ENCODE measurements at places on chromosomes 1 and 21.

- DNase-seq, result no peak
Observed at GRCh38 chr1:43708002-43708410, 670 bp downstream of the ST3GAL3 start.

DNA sequence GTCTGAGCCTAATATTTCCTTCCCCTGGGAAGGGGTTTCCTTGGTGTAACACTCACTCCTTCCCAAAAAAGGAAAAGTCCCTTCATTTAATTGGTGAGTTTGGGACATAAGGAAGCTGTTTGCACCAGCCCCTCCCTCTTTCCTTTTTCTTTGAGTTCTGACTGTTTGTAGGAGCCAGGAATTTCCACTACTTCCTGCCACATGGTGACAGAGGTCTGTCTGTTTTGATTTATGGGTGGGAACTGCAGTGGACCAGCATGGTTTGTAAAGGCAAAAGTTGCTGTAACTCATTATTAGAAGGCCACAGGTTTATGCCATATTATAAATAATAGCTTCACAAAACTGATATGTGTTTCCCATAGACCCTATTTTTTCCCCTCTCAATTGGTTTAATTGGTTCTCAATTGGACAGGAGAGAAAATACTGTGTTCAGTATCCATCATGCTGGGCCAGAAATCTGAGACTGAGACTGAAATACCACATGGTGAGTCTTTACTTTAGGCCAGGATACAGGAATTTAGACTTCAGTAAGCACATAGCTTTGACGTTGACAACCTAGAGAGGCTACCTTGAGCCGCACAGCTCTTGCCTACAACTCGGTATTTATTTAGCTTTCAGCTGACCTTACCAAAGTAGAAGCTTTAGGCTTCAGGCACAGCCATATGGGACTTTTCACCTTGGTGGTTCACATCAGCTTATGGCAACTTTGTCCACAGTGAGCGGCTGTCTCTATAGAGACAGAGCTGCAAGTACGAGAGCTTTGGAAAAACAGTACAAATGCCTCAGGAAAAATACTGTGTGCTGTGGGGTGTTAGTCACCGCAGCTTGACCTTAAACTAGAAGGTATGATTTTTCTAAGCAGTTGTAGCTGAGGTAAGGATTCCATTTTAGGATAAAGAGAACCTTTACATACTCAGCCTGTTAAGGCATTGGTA is 40.0 kb upstream of the RGS7 start:
- no peak for DNase-seq

DNA sequence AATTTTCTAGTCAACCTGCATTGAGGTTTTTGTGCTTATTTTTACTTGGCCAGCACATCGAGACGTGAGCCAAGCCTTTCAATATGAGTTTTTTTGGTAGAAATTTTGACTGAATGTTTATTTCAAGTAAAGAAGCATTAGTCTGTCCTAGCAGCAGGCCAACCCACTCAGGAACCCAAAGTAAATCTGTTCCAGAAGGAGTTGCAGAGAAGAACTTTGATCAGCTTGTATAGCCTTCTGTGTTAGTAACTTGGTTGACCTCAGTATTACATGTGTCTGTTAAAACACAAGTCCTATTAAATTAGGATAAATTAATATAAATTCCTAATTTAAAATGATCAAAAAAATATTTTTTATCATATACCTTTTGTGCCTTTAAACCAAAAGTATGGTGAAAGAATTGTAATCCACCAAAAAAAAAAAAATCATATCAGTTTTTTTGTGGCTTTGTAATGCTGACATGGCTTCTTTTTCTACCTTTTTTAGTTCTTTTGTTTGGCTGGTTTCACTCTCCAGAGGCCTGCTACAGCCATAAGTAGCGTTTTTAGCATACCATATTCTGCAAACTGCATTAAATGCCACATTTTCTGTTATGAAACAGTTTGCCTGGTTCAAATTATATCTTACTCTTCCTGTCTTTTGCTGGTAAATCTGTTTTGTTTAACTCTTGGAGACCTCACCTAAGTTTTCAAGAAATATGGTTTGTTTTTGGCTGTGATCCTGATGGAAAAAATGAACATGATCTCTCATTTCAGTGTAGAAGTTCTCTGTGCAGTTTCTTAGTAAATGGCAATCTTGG is 39.5 kb downstream of the ATF6 start:
- DNase-seq, result no peak

DNA sequence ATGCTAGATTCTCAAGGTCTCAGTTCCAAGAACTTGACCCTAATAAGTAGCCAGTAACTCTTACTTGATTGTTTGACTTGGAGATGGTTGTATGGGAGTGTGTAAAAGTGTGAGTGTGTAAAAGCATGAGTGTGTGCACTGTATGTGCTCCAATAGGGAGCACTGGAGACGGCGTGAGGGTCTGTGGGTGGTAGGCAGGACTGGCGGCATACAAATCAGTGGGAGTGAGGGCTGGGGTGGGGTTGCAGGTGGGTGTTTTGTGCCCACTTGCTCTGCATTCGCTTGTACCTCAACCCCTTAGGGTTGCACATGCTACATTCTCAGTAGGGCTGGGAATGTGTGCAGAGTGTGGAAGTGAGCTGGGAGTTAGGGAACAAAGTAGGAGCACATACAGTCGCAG is 79.5 kb upstream of the CD34 start:
- no peak for DNase-seq

- DNase-seq, result no peak
Observed at GRCh38 chr1:203675596-203676347, 49.1 kb downstream of the ATP2B4 start.

GRCh38 chr1:24964811-24965570 is 34.9 kb upstream of the RUNX3 start:
- DNase-seq, result peak; percentile 84

DNA sequence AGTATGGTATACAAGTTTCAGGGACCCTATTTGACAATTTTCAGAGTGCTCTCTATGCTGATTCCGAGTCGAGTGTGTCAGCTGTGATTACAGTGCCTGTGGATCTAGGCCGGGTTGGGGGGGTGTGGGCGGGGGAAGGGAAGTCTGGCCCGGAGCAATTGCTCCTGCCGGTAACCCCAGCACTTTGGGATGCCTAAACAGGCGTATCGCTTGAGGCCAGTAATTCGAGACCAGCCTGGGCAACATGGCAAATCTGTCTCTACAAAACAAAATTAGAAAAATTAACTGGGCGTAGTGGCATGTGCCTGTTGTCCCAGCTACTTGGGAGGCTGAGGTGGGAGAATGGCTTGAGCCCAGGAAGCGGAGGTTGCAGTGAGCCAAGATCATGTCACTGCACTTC is 1.6 kb upstream of the IL10RB start:
- no peak for DNase-seq

- DNase-seq, result no peak
Observed at GRCh38 chr1:232728507-232729263, 76.5 kb upstream of the MAP10 start.

- DNase-seq, result no peak
Observed at GRCh38 chr1:22369294-22370189, 82.1 kb upstream of the ZBTB40 start.

GRCh38 chr1:248733566-248733965 is 22.0 kb downstream of the LYPD8 start:
- DNase-seq, result no peak

DNA sequence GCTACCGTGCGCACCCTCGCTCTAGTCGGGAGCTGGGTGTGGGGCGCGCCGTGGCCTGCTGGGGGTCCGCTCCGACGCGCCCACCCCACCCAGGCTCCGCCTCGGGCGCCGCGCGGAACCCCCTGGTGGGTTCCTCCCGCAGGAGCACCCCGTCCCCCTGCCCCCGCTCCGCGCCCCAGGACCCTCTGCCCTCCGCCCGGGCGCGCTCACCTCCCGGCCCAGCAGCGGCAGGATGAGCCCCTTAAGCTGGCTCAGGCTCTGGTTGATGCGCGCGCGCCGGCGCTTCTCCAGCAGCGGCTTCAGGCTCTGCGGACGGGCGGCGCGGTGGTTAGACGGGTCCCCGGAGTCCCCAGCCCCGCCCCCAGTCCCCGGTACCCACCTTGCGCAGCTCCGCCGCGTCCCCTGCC is 319 bp downstream of the HES2 start:
- DNase-seq, result no peak

DNA sequence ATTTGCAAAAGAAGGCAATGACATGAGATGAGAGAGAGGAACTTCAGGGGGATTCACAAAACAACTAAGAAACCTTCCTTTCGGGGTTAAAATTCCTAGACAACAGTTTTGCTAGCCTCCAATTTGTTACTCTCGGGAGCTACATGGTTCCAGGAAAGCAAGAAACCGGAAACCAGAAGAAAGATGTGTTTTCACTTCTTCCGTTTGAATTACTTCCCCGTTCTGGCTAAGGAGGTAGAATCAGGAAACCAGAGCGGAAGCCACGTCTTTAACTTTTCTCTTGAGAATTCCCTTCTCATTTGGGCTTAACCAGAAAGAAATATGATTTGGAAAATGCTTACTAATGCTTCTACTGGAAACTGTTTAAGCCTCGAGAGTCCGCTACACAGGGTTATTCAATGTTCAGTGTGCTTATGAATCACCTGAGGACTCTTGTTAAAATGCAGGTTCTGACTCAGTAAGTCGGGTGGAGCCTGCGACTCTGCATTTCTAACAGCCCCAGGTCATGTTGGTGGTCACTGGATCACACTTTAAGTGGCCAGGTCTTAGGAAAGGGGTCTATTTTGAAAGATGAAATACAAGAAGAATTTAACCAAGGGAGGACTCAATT is 43.5 kb upstream of the MCOLN3 start:
- DNase-seq, result no peak

GRCh38 chr1:20255666-20256065 is 35.0 kb upstream of the VWA5B1 start:
- no peak for DNase-seq

GRCh38 chr1:61221642-61222041 is 139.3 kb downstream of the NFIA start:
- no peak for DNase-seq

DNA sequence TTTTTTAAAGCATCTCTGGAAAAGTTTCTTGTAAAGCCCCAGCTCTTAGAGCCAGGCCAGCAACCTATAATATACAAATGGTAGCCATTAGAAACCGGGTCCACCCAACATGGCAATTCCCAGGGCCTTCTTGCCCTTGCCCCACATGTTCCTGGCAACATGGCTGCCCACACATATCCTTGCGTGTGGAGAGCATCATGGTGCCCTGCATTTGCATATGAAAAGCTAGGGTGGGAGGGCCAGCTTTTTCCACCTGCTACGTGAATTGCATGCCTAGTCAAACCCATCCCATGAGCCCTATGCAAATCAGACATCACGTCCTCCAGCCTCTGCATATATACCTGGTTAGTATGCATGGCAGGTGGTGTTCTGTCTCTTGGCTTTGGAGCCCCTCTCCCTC is 88.2 kb downstream of the RABGAP1L start:
- DNase-seq, result no peak

GRCh38 chr1:149845416-149845815 is 54.0 kb upstream of the BOLA1 start:
- DNase-seq, result no peak

- DNase-seq, result no peak
Observed at GRCh38 chr1:193680247-193680923, 494.0 kb upstream of the B3GALT2 start.

DNA sequence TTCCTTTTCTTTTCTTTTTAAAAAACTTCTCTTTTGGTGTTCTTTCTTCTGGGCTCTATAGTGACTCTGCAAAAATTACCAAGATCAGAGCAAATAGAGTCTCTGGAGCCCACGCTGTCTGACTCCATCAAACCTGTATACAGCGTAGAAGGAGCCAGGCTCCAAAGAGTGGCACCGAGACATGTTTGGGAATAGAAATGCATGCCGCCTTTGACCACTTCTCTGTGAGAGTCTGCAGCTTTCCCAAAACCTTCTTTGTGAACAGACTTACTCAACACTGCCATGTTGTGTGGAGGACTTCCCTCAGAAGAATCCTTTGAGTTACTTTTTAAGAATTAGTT is 55.3 kb downstream of the GORAB start:
- no peak for DNase-seq

DNA sequence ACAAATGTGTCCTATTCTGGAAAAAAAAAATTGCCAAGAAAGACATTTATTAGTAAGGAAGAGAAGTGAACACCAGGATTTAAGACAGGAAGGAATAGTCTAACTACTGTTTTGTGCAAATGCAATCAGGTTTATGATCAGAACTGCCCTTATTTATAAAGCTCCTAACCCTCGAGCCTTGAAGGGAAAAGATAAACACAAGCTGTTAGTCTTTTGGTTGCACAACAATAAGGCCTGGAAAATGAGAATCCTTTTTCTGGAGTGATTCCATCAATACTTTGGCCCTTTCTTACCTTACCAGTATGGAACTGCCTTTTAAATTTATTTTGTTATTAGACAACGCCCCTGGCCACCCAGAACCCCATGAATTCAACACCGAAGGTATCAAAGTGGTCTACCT is 52.9 kb downstream of the SNRPE start:
- no peak for DNase-seq

- DNase-seq, result no peak
Observed at GRCh38 chr1:24735156-24735508, 10.1 kb upstream of the CLIC4 start.

GRCh38 chr21:44880405-44881197 is 7.1 kb upstream of the PTTG1IP start:
- DNase-seq, result no peak

DNA sequence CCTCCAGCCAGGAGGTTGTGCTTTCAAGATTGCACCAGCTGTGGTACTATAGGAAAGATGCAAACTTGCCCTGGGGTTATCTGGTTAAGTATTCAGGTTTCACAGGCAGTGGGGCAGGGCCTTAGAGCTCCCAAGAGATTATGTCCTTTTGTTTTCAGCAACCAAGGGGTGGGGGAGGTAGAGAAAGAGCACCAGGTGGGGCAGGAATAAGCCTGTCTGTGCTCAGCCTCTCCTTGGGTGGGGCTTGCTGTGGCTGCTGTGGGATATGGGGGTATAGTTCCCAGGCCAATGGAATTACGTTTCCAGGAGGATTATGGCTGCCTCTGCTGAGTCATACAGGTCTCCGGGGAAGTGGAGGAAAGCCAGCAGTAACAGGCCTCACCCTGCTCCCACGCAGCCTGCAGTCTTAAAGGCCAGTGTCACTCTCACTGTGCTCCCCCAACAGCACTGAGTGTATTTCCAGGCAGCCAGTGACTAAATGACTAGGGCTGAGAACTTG is 508.6 kb downstream of the RWDD3 start:
- DNase-seq, result no peak

GRCh38 chr1:25700144-25700523 is 83.5 kb downstream of the MAN1C1 start:
- DNase-seq, result no peak

GRCh38 chr1:192604979-192605620 is 29.5 kb downstream of the RGS1 start:
- DNase-seq, result no peak

DNA sequence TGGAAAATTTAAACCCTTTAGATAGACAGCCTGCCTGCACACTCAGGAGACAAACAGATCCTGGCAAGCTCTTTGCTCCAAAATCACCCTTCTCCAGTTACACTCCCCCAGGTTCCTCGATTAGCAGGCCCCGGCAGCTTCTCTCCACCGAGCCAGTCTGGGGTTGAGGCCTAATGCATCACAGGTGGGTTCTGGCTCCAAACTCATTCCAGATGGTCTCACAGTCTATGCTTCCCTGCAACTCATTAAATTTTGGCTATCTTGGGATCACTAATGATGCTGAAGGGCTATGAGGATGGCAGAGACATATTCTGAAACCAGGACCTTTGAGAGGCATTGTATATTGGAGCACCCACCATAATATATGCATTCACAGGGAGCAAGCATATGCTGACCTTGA is 559.8 kb upstream of the USP24 start:
- no peak for DNase-seq

All from stimulated activated CD8-positive, alpha-beta memory T cell treated with anti-CD3 and anti-CD28 coated beads, Interleukin-7, amount 100 ng/mL, for 24 hours (primary cell).